ENCODE measurements at places on chromosomes 5 and 9. TPM values are rescaled to one million over a fixed set of nuclear protein-coding genes. Genes with fewer than 3 reads are reported as not detected.

Gene GDNF
- not detected for total RNA-seq

Gene SOX30
- total RNA-seq = not detected

Gene HSPB3
- total RNA-seq = 0.94 TPM

Gene SOHLH1
- total RNA-seq = not detected

Gene HTR4
- 0.31 TPM for total RNA-seq

Gene MYMK
- not detected for total RNA-seq

Gene TMEM232
- 24.1 TPM for total RNA-seq

Gene ANXA2R
- 2.5 TPM for total RNA-seq

Gene LRRTM2
- total RNA-seq = 90.5 TPM

Gene XRCC4
- 7.2 TPM for total RNA-seq

Gene SPINK6
- total RNA-seq = not detected

Gene CCNO
- total RNA-seq = not detected

Gene PCDHB6
- 5.6 TPM for total RNA-seq

Gene FYB1
- 2.5 TPM for total RNA-seq

Gene SHC3
- total RNA-seq = 68.9 TPM

Gene SLC46A2
- not detected for total RNA-seq

Gene NDST1
- 32.9 TPM for total RNA-seq

Gene IRX2
- not detected for total RNA-seq

Gene SLC6A18
- total RNA-seq = not detected

Gene DMRT3
- total RNA-seq = not detected

Gene FOXD4L5
- 0.31 TPM for total RNA-seq

Measured in parietal lobe (tissue), 2 donors.